ENCODE measurements at places on chromosomes 2 and 18.

DNA sequence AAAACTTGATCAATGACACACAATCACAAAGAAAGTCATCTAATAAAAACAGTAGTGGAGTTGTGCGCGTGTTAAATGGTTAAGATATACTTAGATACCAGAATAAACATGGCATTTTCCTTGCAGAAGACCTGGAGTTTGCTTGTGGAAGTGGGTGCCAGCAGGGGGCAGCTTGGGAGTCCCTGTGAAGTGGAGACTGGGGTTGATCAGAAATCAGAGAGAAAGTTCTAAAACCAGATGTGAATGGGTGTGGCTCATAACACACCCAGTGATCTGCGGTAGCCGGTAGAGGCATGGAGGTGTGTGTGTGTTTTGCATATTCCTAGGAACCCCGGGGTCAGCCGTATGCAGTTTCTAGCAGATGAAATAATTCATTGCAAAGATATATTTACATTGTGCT is 300.1 kb upstream of the TRIB2 start:
- DNase-seq = peak; percentile 55

DNA sequence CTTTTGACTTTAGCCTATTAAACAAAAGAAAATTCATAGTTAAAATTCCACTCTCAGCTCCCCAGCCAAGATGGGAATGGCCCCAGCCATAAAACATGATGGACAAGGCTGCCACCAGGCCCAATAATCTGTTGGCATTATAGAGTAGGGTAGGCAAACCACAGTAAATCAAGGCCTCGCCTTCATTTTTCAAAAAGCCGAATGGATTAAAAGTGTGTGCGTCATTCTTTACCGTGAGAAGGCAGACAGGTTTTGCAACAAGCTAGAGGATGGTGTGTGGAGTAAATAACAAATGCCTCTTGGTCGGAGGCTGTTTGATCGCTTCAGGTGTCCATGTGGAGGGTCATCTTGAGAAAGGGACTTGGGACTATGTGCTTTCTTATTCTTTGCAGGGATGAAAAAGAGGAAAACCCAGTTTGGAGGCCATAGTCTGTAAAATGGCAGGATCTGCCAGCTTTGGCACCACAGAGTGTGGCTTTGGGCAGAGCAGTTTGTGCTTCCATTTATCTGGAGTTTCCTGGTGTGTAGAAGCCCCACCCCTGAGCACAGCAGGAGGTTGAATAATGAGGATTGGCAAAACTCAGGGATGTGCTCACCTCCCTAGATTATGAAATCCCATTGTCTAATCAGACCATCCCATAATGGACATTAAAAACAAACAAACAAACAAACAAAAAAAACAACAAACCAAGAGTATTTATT is 57.1 kb upstream of the ITGB6 start:
- DNase-seq = no peak

GRCh38 chr2:133993160-133993559 is 260.7 kb upstream of the MGAT5 start:
- no peak for DNase-seq

- DNase-seq = no peak
Measured at GRCh38 chr2:169172151-169172735, 102.9 kb downstream of the DHRS9 start.

DNA sequence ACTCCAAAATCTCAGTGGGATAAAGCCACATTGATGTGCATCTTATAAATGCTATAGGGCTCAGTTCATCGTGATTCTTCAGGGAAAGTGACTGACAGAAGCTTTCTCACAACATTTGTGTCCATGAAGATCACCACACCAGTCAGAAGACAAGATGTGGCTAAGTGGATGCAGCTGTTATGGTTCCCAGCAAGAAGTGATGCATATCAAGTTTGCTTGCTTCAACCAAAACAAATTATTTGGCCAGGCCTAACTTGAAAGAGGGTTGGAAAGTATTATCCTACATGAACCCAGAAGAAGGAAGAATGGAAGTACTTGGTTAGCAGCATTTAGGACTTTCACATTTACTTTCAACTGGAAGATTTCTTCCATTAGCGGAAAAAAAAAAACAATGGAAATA is 210.0 kb upstream of the ACVR2A start:
- DNase-seq = no peak

DNA sequence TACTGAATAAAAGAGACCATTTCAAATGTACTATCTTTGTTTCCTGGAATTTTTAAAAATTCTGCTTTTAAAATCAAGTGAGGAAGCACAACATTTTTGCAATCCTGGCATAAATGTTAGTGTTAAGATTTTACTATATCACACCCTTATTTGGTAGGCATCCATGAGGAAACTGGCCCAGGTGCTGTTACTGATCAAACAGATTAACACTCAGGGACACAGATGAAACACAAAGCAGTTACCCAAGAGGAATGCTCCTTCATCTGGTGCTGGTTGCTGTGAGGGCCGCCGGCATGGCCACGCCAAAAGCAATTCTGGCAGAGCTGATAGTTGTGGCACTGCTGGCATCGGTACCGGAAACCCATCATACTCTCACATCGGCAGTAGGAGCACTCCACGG is 96.8 kb downstream of the DTNB start:
- DNase-seq = no peak

GRCh38 chr2:114753145-114753544 is 310.7 kb downstream of the DPP10 start:
- no peak for DNase-seq

All from common myeloid progenitor, CD34-positive (primary cell).